ENCODE measurements at places on chromosomes 3 and 15.

DNA sequence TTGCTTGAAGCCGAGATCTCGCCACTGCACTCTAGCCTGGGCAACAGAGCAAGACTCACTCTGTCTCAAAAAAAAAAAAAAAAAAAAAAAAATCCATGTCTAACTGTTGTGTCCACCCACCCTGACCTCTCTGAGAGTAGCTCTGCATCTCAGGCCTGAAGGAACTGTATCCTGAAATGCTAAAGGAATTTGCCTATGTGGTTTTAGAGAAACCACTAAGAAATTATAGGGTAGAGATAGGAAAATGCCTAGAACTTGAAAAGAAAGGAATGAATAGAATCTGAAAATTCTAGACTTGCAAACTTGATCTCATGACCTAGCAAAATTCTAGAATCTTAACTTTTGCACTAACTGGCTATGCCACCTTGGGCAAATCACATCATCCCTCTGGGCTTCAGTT, 217.5 kb upstream of the ROPN1 start:
- DNase-seq = no peak

DNA sequence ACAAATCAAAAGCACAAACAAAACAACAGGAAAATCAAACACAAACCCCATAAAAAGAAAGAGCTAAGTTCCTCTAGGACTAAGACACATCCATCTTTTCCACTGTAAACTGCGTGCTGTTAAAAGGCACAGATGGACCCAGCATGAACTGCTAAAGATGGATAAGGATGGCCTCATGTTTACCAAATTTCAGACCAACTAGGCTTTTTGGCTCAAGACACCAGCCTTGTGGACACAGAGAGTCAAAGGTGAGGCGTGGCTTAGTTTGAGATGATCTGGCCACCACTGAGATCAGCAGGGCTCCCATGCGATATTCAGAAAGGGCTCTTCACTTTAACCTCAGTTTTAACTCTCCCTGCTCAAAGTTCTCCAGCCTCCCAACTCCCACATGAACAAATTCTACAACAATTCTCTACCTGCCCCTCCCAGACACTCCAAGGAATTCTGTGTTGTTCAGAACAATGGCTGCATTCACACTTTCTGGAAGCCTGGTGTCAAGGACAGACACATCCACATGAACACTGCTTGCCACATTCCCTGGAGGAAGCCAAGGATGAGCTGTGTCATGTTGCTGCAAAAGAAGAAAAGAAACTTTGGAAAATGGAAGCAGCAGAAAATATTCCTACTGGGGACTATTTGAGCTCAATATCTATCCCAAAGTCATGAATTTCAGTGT, 198.4 kb upstream of the LRRN1 start:
- DNase-seq = no peak

GRCh38 chr3:157958457-157958856, 147.8 kb downstream of the SHOX2 start:
- DNase-seq = no peak

- DNase-seq = no peak
These were observed 44.4 kb downstream of the PCOLCE2 start for GRCh38 chr3:142844339-142844977.

GRCh38 chr3:54846119-54846518, 81.7 kb downstream of the LRTM1 start:
- no peak for DNase-seq

DNA sequence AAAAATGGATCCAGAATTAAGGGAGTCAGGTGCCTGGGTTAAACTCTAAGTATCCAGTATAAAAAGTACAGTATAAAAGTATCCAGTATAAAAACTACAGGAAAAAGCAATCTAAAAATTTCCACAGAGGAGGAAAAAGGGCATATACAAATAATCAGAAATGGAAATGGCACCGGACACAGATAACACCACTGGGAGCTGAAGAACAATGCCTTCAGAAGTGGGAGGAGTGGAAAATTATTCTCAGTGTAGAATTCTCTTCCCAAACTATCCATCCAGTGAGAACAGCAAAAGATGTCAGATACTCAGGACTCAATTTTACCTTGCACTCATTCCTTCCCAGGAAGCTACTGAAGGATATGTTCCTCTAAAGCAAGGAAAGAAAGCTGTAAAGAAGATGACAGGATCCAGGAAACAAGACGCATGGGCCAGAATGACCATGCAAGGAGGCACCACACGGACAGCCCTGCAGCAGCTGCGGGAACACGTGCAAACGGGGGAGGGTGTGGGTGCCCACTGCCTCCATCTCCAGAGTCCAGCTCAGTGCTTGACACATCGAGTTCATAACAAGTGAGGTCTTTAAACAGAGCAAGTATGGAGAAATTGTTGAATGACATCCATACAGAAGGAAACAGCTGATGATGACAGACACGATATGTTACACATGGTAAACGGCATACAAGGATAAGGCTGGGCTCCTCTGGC, 68.5 kb downstream of the CHSY1 start:
- DNase-seq = no peak
